ENCODE measurements at places on chromosomes 1 and 21.

DNA sequence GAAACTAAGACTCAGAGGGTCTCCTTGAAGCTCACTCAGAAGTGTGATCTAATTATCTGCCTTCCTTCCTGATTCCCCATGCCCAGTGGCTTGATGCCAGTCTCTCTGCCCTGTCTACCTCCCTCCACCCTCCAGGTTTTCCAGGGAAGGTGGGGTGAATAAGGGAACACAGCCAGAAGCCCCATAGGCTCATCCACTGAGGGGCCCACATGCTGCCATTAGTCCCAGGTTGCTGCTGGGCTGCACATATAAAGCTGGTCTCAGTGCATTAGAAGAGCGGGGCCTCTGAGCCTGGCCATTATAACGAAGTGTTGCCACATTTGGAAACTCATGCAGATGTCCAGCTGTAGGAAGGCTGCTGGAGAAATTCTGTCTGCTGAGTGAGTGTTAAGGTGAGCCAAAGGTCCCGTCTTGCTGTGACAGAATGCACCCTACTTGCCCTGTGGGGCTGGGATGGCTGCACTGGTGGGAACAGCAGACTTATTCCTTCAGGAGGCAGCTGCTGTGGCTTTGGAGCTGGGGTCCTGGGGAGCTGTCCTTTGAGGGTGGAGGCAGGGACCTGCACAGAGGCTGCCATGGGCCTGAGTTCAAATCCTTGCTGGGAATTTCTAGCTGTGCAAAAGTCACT is 2.9 kb downstream of the ADORA1 start:
- no peak for DNase-seq

- no peak for DNase-seq
Measured at GRCh38 chr1:30384286-30385245, 338.8 kb downstream of the MATN1 start.

DNA sequence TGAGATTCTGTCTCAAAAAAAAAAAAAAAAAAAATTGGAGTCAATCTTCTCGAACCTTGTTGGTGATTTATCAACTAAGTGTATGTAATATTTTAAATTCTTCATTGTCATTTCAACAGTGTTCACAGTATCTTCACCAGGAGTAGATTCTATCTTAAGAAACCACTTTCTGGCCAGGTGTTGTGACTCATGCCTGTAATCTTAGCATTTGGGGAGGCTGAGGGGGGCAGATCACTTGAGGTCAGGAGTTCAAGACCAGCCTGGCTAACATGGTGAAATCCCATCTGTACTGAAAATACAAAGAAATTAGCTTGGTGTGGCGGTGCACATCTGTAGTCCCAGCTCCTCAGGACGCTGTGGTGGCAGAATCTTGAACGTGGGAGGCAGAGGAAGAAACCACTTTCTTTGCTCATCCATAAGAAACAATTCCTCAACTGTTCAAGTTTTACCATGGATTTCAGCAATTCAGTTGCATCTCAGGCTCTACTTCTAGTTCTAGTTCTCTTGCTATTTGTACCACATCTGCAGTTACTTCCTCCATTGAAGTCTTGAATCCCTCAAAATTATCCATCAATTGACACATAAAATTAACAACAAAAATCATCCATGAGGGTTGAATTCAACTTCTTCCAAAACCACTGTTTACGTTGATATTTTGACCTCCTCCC is 30.4 kb upstream of the EYA3 start:
- no peak for DNase-seq

DNA sequence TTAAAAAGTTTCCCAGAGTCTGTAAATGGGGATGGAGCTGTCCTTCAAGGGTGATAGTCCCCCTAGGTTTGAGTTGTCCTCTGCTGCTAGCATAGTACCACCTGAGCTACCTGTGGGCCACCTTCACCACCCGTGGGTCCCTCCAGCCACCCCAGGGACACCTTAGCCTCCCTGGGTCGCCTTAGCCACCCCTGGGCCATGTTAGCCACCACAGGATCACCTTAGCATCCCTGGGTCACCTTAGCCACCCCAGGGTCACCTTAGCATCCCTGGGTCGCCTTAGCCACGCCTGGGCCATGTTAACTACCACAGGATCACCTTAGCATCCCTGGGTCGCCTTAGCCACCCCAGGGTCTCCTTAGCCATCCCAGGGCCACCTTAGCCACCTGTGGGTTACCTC is 67.1 kb downstream of the ADARB1 start:
- DNase-seq, result no peak

GRCh38 chr1:248860007-248860406 is 1.1 kb upstream of the ZNF692 start:
- no peak for DNase-seq

DNA sequence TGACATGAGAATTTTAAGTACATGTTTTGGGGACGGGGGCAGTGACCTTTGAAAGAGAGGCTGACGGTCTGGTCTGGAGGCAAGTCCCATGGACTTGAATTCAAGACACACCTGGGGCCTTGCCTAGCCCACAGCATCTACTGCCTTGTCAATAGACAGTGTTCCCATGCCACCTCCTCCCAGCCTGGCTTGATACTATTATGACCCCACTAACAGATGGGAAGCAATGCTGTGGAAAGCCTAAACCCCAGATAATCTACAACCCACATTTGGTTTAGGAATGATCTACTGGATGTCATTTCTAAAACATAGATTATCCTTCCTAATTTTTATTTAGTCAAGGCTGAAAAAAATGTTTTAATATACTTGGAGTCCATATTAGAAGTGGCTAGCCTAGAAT is 17.8 kb upstream of the NFASC start:
- DNase-seq, result no peak

- DNase-seq, result no peak
Measured at GRCh38 chr1:59560807-59561450, 253.8 kb upstream of the HOOK1 start.

GRCh38 chr1:113321771-113322387 is 68.4 kb upstream of the MAGI3 start:
- no peak for DNase-seq

GRCh38 chr1:20787840-20788795 is 1.0 kb upstream of the HP1BP3 start:
- DNase-seq, result peak; percentile 45

DNA sequence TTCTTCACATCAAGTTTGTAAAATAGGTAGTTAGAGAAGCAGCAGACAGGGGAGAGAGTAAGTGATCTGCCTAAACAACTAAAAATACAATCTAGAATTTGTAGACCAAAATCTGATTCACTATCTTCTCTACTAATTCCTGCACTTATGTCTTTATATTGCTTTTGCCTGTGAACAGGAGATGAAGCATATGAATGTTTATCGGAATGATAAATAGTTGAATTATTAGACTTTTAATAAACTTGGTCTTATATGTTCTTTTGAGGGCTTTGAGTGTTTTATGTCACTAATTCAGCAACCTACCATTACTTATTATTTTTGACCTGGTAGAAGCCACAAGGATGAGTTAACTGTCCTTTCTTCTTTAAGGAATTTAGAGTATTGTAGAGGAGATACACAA is 2.3 kb downstream of the DESI2 start:
- DNase-seq, result no peak

DNA sequence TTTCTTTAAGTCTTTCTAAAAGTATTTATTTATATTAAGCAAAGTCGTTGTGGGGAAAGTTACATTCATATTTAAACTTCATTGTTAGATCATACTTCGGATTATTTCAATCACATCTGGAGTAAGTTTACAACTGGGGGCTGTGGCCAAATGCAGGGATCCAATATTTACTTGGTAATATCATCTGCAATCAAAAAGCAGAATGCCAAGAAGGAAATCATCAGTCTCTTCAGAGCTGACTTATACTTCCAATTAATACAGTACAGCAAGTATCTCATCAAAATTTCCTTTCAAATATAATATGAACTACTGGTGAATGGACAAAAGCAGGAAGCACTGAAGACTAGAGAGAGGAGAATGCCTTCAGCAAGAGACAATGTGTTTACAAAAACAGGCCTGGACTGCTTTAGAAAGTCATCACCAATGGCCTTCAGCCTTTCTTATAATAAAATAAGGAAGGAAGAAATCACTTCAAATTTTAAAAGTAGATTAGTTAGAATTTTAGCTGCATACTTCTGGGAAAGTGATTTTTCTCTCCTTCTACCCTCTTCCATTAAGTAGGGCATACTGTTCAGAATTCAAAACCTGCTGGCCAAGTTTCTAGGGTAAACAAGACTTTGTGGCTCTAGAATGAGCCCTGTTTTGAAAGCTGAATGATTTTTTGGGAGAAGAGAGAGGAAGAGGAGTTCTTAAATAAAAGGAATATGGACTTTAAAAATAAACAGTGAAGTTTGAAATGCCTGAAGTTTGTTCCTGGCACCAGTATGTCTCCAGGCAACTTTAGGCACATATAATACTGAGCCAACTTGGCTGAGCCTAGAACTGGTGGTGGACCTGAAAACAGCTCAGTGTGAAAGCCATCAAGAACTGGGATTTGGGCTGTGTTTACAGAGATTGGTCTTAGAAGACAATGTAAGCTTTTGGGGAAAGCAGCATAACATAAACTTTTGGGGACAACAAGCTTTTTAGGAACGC is 22.2 kb upstream of the MYOC start:
- DNase-seq, result no peak

DNA sequence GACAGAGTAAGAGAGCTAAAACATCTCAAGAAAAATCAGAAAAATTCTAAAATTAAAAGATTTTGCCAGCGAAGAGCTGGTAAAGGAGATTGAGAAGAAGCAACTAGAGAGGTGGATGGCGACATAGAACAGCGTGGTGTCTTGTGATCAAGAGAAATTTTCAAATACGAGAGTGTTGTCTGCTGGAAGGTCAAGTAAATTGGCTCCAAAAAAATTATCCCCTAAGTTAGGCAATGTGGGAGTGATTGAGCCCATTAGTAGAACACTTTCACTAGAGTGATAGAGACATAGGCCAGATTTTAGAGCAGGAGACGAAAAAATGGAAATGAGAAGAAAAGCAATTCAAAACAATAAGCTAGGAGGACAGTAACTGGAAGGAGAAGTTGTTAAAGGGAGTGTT is 94.3 kb upstream of the MPC2 start:
- no peak for DNase-seq

DNA sequence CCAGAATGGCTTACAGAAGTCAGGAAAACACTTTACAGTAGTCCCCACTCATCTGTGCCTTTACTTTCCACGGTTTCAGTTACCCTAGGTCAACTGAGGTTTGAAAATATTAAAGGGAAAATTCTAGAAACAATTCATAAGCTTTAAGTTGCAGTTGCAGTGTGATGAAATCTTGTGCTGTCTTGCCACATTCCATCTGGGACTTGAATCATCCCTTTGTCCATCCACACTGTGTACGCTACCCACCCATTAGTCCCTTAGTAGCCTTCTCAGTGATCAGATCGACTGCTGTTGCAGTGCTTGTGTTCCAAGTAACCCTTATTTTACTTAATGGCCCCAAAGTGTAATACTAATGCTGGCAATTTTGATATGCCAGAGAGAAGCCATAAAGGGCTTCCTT is 30.5 kb downstream of the ZCCHC17 start:
- DNase-seq, result no peak
